ENCODE measurements at places on chromosomes 7 and 10.

DNA sequence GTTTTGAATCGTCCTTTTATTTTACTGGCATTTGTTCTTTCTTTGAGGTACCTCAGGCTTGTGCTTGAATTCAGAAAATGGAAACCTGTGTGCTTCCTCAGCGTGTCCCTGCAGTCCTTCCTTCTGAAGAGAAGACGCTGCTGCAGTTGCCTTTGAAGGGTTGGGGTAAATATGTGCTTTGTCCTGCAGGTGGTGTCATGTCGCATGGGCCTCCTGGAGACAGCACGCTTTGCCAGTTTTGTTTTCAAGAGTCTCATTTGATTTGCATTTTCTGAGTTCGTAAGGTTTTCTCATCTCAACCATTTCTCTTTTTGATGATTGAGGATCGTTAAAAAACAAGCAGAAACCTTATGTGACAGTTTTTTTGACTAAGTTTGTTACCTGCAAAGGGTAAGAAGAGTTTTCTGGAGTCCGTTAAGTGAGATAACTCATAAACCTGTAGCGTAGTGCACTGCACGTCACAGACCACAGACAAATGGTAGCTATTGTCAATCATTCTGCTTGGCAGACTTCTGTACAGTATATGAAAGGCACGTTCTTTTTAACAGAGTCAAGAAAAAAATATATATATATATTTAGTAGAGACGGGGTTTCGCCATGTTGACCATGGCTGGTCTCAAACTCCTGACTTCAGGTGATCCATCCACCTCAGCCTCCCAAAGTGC, 57.0 kb downstream of the CDC123 start:
- DNase-seq, result peak; percentile 26

- DNase-seq, result no peak
These were observed 150.7 kb upstream of the RSU1 start for GRCh38 chr10:16967866-16968415.

- DNase-seq, result no peak
These were observed 21.7 kb upstream of the TSGA13 start for GRCh38 chr7:130708001-130708400.

- no peak for DNase-seq
These were observed 307.9 kb downstream of the WDR11 start for GRCh38 chr10:121158988-121159579.

DNA sequence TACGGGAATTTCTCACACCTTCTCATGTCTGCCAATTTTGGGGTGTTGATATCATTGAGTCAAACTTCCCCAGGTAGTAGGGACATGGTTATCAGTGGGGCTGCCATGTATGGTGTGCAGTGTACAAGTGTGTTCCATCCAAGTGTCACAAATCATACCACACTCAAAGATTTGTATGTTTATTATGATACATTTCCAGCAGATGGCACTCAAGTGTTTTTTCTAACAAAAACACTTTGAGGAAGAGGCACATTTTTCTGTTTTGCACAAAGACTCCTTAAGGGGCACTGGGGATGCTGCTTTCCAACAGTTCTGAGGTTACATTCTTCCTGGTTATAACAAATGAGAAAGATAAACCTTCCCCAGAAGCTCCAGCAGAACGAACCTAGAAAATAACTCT, 414.5 kb downstream of the REEP3 start:
- DNase-seq, result no peak

GRCh38 chr7:146345251-146345650, 228.7 kb downstream of the CNTNAP2 start:
- no peak for DNase-seq

- no peak for DNase-seq
These were observed 10.4 kb downstream of the KLHL7 start for GRCh38 chr7:23115991-23116390.

DNA sequence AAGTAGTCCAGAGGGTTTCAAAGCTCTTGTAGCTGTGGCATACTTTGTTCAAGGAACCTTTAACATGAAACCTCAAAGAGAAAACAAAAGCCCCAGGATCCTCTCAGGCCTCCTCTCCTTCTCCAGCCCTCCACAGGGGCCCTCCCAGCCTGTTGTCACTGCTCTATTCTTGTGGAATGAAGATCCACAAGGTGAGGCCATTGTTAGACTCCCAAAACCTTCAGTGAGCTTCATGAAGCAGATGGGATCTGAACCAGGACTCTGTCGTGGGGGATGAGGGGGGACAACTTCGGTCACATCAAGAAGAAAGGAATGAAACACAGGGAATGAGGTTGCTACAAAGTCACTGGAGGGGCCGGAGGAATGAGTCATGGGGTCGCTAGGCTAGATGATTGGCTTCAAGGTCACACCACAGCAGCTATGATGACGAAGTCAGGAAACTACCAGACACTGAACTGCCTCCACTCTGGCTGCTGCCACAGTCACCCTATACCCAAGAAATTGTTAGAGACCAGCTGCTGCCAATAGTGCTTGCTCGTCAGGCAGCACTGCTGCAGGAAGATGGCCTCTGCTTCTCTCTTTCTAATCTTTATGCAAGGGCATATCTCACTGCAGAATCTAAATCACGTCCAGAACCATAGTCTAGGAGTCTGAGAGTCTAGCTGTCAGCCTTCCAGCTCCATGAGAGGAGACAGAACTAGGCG, 208.8 kb downstream of the HIBADH start:
- peak; percentile 73 for DNase-seq
